CD14-positive monocyte (primary cell): ENCODE measurements at places on chromosomes 12 and 14.

GRCh38 chr14:50260511-50260910 is 29.1 kb upstream of the SOS2 start:
- DNase-seq, result peak; percentile 10

DNA sequence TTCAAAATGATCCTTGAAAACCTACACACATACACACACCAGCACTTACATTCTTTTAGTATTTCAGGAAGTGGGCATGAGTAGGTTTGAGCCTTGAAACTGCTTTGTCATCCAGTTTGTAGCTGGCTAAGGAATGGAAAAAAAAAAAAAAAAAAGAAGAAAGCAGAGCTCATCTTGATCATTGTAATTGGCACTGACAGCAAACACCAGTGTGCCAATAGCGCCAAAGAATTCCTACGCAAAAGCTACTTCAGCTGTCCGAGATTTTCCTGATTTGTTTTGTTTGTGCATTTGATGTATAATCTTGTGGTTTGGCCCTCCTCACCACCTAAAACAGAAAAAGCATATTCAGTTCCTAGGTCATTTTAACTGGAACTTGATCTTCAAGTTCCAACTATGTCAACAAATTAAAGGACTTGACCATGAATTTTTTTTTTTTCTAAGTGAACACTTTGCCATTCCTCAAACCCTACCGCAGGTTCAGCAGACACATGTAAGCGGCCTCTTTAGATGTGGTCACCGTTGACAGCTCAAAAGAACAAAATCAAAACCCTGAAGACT is 57.3 kb downstream of the FLRT2 start:
- peak; percentile 50 for DNase-seq

- DNase-seq, result no peak
Observed at GRCh38 chr12:49892084-49892731, 11.5 kb downstream of the FAIM2 start.

DNA sequence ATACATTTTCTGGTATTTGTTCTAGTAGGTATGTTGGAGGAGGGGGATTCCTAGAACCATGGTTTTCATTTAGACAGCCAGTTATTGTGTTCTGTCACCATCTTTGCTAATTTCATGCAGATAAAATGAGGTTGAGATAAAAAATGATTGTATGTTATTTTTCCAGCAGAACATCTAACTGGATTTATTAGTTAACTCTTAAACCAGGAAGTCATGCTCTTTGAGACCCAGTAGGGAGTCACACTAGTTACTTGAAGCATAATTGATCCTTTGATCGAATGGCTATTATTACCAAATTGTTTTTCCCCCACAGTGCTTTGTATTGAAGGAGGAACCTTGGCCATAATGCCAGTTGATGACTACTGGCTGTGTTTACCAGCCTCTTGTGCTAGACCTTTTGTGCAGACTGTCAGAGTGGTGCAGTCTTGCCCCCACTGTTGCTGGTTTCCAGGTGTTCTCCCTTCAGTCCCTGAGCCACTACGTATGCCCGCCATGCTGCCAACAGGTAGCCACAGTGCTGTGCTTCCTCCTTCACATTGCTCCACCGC is 6.0 kb downstream of the EID3 start:
- no peak for DNase-seq

GRCh38 chr12:57152639-57153038 is 5.2 kb upstream of the LRP1-AS start:
- DNase-seq, result peak; percentile 66

DNA sequence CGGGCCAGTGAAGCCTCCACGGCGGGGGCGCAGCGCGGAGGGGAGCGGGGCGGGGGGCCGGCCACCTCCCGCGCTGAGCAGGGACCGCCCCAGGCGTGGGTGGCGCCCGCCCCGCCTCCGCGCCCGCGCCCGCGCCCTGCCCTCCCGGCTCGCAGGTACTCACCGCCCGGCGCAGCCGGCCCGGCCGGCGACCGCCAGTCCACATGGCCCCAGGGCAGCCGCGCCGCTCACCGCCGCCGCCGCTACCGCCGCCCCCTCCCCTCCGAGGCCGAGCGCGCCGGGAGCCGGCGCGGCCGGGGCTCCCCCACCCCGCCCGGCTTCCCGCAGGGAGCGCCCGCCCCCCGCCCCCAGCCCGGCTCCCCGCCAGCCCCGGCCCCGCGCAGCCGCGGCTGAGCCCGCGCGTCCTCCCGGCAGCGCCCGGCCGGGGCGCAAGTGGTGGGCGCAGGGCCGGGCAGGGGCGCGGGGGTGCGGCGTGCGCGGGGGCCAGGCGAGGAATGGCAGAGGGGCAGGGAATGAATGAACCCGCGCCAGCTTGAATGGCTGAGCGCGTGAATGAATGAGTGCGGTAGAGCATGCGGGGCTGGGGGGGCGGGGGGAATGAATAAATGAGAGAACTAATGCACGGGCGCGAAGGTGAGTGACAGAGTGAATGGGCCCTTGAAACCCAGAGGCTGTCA is at the start of gene BEGAIN:
Gene BEGAIN, minus strand, starts transcription at position 332 of the 677 bp plus-strand sequence. Its CDS starts 127 bp downstream, at position 205.
- no peak for DNase-seq

- no peak for DNase-seq
Observed at GRCh38 chr14:35146711-35147149, 24.4 kb downstream of the PRORP start.

GRCh38 chr14:64937171-64937820 is 5.2 kb downstream of the GPX2 start:
- DNase-seq, result no peak

DNA sequence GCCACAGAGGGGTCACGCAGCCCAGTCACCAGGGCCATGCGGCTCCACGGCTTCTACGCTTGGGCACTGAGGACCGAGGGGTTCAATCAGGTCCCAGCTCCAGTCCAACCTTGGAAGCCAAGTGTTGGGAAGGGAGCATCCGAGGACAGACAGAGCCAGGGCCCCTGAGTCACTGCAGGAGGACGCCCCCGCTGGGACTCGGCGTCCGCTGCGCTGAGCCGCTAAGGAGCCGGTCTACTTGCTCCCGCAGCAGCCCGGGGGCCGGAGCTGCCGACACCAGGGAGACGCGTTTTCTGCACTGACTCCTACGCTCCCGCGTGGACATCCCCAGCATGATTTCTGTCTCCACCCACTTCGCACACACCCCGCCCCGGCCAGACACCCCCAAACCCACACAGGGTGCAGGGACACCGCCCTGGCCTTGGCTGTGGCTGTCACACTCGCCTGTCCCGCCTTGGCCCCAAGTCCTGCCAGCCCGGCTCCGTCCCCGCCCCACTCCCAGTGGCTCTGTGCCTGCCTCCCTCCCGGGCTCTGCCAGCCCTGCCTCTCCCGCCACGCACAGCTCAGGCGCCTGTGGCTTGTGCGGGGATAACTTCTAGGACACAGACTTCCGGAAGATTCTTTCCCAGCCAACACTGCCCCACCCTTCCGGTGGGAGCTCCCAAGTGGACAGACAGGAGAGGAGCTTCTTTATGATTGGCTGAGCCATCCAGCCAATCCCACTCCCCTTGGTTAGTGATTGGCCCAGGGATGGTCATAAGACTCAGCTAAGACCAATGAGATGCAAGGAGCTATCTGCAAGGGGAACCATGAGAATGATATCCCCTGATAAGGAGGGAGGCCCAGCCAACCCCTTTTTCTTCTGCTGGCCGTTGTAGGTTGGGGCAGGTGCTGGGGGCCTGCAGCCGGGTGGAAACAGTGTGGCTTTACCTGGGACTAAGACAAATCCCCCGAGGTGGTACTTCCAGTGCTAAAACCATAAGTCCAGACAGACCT is 118.9 kb upstream of the SFSWAP start:
- DNase-seq, result no peak

GRCh38 chr14:68637106-68638021 is 155.5 kb downstream of the ZFP36L1 start:
- peak; percentile 50 for DNase-seq

GRCh38 chr12:111322336-111323250 is 46.3 kb downstream of the PHETA1 start:
- DNase-seq, result no peak

DNA sequence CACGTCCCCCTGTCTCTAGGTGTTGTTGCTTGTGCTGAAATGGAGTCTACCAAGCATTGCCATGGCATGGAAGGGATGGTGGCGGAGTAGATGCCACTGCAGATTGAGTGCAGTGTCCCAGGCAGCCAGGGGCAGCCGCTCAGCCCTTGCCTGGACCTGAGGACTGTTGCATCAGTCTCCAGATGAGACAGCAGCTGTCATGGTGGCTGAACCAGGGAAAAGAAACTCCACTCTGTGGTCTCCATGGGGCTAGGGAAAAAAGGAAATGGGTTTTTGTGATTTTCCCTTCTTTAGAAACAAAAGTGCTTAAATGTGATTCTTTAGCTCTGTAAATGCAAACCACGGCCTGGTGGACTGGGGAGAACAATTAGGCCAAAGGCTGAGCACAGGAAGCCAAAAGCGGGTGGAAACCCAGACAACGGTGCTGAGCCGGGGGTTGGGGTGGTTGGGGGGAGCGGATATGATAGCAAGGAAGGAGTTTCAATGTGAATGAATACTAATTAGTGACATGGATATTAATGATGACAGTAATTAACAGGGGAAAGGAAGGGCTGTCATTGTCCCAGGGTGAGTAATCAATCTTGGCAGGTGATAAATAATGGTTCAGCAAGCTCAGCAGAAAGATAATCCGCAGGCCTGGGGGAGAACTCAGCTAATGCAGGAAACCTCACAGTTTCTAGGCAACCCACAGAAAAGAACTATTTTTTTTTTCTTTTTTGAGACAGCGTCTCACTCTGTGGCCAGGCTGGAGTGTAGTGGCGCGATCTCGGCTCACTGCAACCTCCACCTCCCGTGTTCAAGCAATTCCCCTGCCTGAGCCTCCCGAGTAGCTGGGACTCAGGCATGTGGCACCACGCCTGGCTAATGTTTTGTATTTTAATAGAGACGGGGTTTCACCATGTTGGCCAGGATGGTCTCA is 442.6 kb downstream of the DPF3 start:
- DNase-seq, result no peak

- peak; percentile 74 for DNase-seq
Observed at GRCh38 chr12:4555804-4556203, 6.2 kb upstream of the DYRK4 start.

DNA sequence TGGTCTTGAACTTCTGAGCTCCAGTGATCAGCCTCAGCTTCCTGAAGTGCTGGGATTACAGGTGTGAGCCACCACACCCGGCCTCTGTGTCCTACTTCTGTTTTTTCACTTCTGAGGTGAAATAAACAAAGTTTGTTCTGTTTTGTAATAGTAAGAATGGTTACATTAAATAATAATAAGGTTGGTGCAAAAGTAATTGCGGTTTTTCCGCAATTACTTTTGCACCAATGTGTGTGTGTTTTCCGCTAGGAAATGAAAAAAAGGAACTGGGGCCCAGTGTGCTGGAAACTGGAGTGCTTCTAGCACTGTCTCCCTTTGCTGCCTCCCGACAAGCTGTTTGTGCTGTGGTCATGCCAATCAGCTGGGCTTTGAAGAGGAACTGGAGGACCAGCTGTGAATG is 140.9 kb downstream of the NTS start:
- no peak for DNase-seq

DNA sequence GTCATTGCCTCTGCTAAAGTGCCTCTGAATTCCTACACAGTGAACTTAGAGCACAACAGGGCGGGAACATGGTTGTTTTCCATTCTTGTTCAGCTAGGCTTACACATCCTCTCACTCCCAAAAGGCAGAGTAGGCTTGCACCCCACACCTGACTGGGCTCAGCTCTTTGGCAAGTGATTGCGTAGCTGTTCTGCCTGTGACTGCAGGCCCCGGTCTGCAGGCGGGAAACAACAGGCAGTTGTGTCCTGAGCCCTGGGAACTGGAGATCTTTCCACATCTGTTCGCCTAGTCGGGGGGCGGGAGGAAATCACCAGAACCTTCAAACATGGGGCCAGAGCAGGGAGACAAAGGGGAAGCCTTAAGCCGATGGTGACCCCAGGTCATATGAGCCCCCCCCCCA is 274.7 kb downstream of the ZFP36L1 start:
- no peak for DNase-seq

DNA sequence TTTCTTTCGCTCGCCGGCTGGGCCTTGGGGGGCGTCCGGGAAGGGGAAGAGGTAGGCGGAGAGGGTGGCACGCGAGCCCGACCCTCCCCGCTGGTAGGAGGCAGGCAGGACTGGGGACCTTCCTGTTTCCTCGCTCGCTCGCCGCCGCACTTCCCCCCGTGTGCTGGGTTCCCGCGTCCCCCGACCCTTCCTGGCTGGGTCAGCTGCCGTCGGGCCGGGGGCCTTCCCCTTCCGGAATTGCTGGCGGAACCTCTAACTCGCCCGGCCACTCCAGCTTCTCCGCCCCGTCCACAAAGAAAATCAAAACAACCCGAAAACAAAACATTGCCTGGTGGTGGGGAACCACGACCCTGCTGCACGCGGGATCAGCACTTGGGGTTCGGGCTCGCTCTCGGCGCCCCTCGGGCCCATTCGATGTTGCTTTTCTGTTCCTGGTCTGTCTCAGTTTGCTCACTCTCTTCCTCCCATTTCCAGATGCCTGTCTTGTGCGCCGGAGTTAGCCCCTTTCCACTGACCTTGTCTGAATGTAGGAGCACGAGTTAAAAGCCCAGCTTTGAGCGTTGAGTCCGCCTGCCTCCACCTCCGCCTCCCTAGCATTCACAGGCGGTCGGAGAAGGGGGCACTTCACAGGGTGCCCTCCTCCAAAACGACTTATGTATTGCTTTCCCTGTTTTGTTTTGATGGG is 581 bp downstream of the PAPOLA start:
- peak; percentile 75 for DNase-seq

DNA sequence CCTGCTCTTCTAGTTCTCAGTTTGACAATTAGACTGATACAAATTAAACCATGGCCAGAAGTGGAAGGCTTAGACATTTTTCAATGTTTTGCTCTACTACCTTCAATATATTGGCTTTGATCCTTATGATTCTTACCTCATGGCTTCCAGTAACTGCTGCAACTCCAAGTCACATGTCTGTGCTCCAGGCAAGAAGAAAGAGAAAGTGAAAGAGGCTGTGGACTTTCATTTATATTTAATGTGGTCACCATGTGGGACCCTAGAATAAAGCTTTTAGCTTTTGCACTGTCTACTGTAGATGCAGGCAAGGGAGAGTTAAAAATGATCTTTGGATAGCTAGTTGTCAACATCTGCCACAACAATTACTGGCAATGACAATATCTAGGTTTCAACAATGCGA is 214.3 kb upstream of the PDE3A start:
- no peak for DNase-seq

- DNase-seq, result peak; percentile 98
Observed at GRCh38 chr12:121917950-121918678, at the start of gene CFAP251. Gene CFAP251, plus strand, starts transcription at chr12:121918592. Its CDS starts 2,714 bp downstream, at chr12:121921306.

DNA sequence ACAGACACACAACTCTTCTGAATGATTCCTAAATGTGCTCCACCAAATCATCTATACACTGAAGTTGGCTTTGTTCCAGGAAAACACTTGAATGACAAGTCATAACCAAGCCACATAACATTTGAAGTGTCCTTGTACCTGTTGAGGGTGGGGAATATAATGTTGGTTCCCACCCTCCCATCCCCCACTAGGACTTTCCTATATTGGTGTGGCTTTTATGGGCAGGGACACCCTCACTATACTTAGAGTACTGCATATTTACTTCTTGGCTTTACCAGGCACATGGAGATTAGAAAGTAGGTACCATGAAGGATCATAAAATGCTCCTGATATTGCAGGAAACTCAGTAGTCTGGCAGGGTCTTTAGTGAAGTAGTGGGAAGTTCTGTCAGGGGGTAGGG is 9.7 kb upstream of the BHLHE41 start:
- DNase-seq, result no peak
